ENCODE measurements at places on chromosomes 7 and 10.
A peak's percentile ranks its signal among the peaks of the same experiment; 100 is the strongest.

DNA sequence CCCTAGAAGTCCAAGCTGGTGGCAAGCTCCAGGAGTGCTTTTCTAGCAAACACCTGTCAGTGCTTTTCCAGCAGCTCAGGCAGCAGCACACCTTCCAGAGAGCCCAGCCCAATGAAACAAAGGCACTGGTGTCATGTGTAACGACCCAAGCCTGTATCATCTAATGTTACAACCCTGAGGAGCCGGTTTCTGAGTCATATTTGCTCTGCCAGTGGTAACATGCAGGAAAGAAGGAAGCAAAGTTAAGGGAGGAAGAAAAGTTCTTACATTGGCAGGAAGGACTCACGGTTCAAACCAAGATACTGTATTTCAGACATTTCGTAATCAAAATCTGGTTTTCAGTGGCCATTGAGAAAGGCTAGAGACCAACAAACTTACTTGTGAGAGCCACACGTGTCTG is at the start of gene ANKRD22:
Gene ANKRD22, minus strand, starts transcription at position 139 of the 400 bp plus-strand sequence. CDS start 237 bp downstream, outside the sequence.
- no peak for DNase-seq

- peak; percentile 35 for DNase-seq
Measured at GRCh38 chr7:1046722-1047679, 2.7 kb downstream of the GPR146 start.

DNA sequence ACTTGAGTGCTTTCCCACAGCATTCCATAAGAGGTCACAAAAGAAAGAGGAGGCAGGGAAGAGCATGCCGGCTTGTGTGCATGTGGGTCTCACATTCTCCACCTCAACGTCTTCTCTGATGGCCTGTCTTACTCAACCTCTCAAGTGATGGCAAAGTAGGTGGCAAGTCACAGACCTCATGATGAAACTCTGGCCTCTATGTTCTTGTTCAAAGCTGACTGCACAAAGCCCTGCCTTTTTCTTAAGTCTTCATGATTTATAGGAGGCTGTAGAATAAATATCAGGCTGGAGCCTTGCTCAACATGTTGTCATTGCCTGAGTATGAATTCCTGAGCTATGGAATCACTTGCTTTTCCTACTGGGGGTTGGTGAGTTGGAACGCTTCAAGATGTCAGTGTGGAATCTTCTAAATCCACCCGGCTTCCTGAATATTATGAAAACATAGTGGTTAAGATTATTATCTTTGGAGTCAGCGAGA is 213.6 kb upstream of the INHBA start:
- DNase-seq: no peak

- no peak for DNase-seq
Measured at GRCh38 chr10:29846881-29847280, 212.1 kb upstream of the SVIL start.

DNA sequence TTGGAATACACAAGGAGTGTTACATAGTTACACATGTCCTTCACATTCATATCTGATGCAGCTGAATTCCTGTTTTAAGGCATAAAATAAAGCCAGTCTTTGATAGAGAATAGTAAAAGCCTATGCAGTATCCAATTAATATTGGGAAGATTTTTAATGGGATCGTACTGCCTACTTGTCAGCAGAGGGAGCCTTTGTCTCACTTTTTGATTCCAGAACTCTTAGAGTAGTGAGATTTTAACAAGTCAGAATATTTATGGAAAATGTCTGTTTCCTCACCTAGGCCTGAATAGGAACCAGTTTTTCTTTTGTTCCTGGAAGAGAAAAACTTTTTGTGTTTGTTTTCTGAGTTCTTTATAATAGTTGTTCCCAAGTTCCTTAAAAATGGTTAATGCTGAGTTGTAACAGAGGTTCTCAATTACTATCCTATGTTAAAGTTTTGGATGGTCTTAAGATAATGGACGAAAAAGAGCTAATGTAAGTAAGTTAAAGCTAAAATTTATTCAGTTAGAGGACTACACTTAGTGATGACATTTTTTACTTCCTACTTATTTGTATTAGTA is 114.0 kb downstream of the BBS9 start:
- no peak for DNase-seq

- DNase-seq: no peak
Measured at GRCh38 chr7:12490107-12490688, 80.3 kb upstream of the SCIN start.

DNA sequence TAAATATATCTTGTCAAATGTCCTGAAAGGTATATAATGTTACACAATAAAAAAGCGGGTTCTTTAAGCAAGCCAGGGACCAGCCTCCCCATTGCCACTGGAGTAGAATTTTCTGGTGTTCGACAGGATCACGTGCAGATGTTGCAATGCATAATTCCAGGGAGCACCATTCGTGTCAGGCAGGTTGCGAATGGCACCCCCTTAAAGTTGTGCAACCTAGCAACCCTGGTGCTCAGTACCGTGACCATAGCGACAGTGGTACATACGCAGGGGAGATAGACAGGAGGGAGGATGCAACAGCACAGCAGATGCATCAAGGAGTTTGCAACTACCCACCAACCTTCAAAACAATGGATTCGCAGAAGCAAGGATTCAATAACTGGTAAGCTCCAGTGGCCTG is 6.6 kb upstream of the BMPR1A start:
- no peak for DNase-seq

DNA sequence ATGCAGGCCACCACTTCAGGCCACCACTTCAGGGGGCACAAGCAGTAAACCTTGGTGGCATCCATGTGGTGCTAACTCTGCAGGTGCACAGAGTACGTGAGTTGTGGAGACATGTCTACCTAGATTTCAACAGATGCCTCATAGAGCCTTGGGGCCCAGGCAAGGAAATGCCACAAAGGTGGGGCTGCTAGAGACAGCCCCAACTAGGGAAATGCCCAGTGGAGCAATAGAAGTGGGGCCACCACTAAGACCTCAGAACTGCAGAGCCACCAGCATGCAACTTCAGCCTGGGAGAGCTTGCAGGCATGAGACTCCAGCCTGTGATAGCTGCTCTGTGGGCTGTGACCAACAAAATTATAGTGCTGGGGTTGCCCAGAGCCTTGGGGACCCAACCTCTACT is 107.6 kb downstream of the DNAJC1 start:
- no peak for DNase-seq

- DNase-seq: no peak
Measured at GRCh38 chr10:21604651-21605050, 70.6 kb downstream of the MLLT10 start.

DNA sequence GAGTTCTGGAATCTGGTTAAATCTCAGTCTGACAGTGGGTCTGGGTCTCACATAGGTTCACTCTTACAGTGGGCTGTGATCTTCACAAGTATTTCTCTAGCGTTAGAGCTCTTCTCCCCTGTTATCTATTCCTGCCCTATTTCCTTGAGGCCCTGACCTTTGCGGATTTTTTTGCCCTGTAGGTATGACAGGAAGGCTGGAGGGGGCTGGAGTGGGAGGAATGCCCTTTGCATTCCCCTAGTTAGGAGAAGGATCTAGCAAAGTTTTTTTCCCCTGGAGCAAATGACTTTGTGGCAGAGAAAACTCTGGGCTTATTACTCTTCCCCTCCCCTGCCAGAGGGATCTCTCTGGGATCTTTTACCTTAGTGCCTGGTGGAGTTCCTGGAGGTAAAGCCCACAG is 49.2 kb downstream of the GALNT11 start:
- DNase-seq: no peak

DNA sequence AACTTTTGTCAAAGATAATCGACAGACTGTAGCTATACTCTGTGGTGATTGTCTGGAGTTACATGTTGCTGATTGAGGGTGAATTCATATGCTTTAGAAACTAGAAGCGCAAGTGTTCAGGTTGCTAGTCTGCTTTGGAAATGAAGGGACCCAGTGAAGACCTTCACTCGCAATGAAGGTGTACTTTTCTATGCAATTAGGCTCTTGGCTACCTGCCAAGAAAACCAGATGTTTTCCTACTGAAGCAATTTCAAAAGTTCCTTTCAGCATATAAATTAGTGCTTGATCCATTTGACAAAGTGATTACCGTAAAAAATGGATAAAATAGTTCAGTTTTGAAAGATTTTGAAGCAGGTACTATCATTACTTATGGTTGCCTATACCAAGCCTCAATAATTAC is 10.0 kb upstream of the STK31 start:
- no peak for DNase-seq

- DNase-seq: no peak
Measured at GRCh38 chr10:60883187-60883586, 60.8 kb downstream of the RHOBTB1 start.

- DNase-seq: no peak
Measured at GRCh38 chr7:104296266-104296665, 32.1 kb upstream of the LHFPL3 start.

GRCh38 chr7:43669286-43670081 is 59.8 kb downstream of the COA1 start:
- peak; percentile 82 for DNase-seq

DNA sequence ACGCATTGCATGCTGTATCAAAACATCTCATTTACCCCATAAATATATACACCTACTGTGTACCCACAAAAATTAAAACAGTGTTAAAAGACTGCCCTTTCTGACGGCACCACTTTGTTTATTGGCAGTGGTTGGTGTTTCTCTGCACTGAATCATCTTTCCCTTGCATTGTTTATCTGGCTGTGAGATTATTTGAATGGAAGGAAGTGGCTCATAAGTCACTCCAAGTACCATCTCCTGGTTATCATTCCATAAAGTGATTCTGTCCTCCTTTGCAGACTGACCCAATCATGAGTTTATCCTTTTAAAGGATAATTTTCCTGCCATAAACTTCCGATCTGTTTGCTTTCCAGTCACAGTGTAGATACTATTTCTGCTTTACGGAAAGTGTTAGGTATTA is 183.8 kb downstream of the CAMK1D start:
- no peak for DNase-seq

- peak; percentile 26 for DNase-seq
Measured at GRCh38 chr7:44995555-44996493, 4.2 kb upstream of the CCM2 start.

DNA sequence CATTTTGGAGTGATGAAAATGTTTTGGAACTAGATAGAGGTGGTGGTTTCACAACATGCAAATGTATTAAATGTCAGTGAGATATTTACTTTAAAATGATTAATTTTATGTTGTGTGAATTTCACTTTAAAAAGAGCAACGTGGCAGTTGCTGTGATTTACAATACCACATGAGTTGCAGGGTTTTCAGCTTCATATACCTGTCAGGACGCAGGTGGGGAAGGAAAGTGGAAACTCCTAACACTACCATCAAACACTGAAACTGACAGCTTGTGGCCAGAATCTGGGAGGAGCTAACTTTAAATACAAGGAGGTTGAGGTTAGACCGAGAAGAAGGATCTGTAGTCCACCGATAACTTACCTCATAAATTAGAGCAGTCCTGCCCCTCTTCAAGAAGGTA is 168.9 kb upstream of the TMEM72 start:
- no peak for DNase-seq

DNA sequence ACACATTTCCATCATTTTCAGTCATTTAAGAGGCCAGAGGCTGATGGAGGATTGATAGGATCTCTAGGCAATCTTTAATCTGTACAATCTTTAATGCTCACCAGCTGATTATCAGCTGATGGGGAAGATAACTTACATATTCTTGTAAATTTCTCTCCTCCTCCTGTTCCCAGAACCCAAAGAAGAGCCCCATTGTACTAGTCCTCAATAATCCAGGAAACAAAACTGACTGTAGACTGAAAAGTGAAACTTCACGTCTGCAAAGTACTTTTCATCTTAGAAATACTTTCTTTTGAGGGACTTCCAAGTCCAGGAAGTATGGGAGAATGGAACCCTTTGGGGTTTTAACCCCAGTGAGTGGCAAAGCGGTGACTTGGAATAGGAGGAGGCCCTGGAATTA is 283.3 kb downstream of the FRMD4A start:
- DNase-seq: no peak

GRCh38 chr7:98913612-98914011 is 35.3 kb downstream of the TRRAP start:
- no peak for DNase-seq

GRCh38 chr7:73442222-73442902 is 8.8 kb downstream of the FZD9 start:
- DNase-seq: no peak

- no peak for DNase-seq
Measured at GRCh38 chr7:44431091-44431608, 59.3 kb downstream of the NUDCD3 start.

GRCh38 chr7:37287131-37287855 is 161.4 kb downstream of the ELMO1 start:
- no peak for DNase-seq

DNA sequence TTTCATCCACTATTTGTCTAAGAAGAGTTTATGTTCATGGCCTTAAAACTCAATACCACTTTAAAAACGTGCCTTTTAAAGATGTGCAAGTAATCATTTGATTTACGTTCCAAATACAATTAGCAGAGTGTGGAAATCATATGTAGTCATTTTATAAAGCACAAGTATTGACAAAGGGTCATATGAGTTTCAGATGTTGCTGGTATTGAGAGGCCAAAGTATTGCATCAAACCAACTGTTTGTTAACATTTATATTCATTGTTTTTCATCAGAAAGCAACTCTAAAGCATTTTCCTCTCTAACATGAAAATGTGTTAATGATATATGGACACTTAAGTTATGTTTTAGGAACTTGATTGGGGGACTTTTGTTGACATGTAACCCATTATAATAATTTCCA is 11.5 kb upstream of the TSGA13 start:
- DNase-seq: no peak

- DNase-seq: no peak
Measured at GRCh38 chr7:157752832-157753291, 416.1 kb downstream of the DNAJB6 start.

DNA sequence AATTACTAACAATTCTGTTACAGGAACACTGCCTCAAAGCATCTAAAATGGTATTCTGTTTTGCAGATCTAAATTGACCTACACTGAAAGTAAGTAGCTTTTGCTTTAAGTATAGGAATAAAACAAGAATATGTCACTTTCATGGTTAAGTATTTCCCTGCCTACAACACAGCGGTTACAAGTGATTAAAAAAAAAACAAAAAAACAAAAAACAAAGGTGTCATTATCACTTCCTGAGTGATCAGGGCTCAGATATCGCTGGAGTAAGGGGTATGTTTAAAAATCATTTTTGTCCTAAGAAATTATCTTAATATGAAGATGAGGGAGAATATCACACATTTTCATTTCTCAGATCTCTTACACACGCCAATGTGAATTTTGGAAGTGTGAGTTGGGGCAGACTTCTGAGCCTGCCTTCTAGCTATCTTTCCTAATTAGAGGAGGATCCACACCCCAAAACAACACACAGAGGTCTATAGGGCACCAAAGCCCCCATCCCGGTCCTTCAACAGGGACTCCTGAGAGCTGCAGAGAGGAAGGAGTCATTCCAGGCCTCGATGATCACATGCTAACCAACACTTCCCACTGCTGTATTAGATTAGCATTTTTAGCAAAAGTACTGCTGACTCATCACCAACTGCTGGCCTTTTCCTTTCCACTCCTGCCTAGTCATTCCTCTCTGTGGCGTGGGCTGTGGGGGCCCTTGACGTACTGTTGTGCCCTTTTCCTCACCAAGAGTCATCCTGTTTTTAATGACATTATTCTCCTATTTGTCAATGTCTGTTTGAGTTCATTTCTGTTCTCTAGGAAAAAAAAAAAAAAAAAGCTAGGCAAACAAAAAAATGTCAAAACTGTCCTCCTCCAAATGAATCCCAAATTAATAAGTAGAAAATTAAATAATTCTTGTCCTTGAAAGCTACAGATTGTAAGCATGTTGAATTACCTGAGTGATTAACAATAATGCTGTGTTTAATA is 31.2 kb downstream of the PRTFDC1 start:
- peak; percentile 54 for DNase-seq

All from activated CD4-positive, alpha-beta T cell treated with anti-CD3 and anti-CD28 coated beads for 4 hours (primary cell).